ENCODE measurements at places on chromosomes 13 and 19.

GRCh38 chr13:106455190-106455589 is 80.3 kb downstream of the EFNB2 start:
- DNase-seq, result no peak

GRCh38 chr19:35119091-35119490 is 3.5 kb downstream of the FXYD3 start:
- no peak for DNase-seq

DNA sequence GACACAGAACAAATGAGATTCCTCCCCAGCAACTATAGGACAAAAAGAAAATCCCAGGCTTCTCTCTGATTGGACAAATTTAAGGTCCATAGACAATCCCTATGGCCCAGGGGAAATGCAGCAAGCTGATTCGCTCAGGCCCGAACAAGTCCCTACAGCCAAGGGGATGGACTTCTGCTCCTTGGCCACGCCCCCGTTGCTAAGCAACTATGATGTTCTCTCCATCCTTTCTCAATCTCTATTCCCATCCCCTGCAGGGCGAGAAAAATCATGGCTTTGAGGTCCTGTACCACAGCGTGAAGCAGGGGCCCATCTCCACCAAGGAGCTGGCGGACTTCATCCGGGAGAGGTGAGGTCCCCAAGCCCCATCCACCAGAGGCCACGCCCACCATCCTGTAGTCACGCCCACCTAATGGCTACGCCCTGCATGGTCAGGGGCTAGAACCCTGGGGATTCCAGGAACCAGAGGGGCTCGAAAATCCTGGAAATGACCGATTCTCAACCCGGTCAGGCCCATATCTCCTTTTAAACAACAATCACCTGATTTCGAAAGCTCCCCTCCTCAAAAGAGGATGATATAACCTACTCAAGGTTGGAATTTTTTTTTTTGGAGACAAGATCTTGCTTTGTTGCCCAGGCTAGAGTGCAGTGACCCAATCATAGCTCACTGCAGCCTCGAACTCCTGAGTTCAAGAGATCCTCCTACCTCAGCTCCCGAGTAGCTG is 11.4 kb downstream of the FCHO1 start:
- DNase-seq, result no peak

DNA sequence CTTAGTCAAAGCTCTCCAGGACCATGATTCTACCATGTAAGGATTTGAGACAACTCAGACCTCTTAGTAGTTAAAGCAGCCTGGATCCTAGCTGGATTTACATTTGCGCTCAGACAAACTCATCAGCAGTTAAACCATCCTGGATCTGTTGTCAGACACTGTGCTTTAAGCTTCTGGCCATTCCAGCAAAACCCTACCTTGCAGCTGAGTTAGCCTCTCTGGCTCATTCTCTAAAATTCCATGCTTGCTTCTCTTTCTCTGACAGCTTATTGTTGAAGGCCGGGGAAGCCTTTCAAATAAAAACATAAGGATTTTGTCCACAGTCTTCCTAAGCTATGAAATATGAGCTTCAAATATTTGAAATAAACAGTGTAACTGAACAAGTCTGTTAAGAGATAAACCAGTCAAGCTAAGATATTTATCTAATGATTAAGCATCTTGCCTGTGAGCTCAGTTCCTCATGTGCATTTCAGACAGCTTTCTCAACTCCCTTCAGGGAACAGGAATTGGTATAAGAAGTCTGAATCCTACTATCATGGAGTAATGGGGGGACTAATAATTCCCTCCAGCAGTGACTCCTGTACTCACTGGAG is 89.3 kb downstream of the SLAIN1 start:
- DNase-seq, result no peak

All from MM.1S (cell line).